Psoas muscle (tissue), 8 donors: ENCODE measurements at places on chromosomes 13 and 19. TPM values are rescaled to one million over a fixed set of nuclear protein-coding genes. Genes with fewer than 3 reads are reported as not detected.

CYP2A7 gene
- total RNA-seq, result not detected

CEACAM1 gene
- total RNA-seq, result 4.8 TPM

MAB21L1 gene
- 1.1 TPM for total RNA-seq

ZNF460 gene
- 32.5 TPM for total RNA-seq

C13orf42 gene
- total RNA-seq, result not detected

ZNF561 gene
- total RNA-seq, result 17.9 TPM

SLC17A7 gene
- total RNA-seq, result 0.86 TPM

CLEC17A gene
- total RNA-seq, result not detected

TTC9B gene
- not detected for total RNA-seq

MISP gene
- not detected for total RNA-seq

ZNF677 gene
- total RNA-seq, result 6.8 TPM

GPR4 gene
- 3.0 TPM for total RNA-seq

C19orf85 gene
- total RNA-seq, result not detected

KASH5 gene
- total RNA-seq, result not detected

SPACA4 gene
- total RNA-seq, result not detected

ZSCAN22 gene
- total RNA-seq, result 3.1 TPM

MYO16 gene
- total RNA-seq, result 0.46 TPM

CD320 gene
- 17.4 TPM for total RNA-seq

GADD45B gene
- total RNA-seq, result 15.0 TPM

ANGPTL8 gene
- total RNA-seq, result 0.49 TPM

SLC25A42 gene
- total RNA-seq, result 14.7 TPM

KLF1 gene
- 0.34 TPM for total RNA-seq

NKG7 gene
- total RNA-seq, result 0.62 TPM

NOP53 gene
- total RNA-seq, result 153 TPM

SCN1B gene
- total RNA-seq, result 273 TPM
